Urinary bladder (tissue), 4 donors: ENCODE measurements at places on chromosomes 6 and 20. TPM values are rescaled to one million over a fixed set of nuclear protein-coding genes. Genes with fewer than 3 reads are reported as not detected.

DNA sequence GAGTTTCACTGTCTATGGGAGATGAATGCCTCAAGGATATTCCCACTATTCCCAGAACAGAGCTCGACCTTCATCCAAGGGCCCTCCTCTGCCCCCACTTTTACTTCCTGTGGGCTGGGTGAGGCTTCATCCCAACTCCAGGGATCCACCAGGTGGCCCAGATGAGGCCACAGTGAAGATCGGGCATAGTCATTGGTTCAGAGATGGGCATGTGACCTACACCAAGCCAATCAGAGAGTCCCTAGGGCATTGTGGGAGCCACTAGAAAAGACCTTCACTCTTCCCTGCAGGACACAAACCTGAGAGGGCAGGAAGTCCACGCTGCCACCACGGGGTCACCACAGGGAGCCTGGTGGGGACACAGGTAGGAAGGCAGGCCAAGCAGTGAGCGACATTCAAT, 72.9 kb upstream of the SLC22A16 start:
- no peak for DNase-seq

DNA sequence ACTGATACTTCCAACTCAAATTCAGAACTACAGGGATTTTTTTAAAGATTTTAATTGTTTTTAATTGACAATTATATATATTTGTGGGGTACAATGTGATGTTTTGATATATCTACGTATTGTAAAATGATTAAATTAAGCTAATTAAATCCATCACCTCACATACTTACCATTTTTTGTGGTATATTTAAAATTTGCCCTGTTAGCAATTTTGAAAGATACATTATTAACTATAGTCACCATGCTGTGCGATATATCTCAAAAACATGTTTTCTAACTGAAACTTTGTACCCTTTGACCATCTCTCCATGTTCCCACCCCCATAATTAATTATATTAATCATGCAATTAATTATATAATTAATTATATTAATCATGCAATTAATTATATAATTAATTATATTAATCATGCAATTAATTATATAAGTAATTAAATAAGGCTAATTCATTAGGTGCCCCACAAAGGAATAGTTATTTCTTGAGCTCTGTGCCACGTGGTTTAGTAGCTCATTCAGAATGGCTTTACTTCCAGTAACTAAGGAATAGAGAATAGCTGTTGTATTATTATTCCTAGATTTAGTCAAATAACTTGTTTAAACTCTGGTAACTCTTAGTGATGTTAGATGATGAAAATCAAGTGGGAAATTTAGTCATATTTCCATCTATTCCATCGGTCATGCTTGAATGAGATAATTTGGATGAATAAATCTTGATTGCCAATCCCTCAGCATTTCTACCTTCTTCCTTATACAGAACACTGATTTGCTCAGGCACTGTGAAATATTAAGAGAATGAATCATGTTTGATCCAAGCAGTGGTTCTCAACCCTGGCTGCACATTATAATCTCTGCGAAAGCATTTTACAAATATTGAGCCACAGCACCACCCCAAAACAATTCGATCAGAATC, 25.1 kb downstream of the LOC128125822 start:
- DNase-seq: no peak

TSHZ2 gene
- total RNA-seq: 35.0 TPM

GRCh38 chr6:1099264-1099663, 212.6 kb upstream of the FOXQ1 start:
- DNase-seq: no peak

GRCh38 chr6:129871221-129871620, 10.1 kb upstream of the TMEM244 start:
- DNase-seq: no peak

GRCh38 chr6:137185290-137185689, 11.8 kb upstream of the IL22RA2 start:
- DNase-seq: no peak

DNA sequence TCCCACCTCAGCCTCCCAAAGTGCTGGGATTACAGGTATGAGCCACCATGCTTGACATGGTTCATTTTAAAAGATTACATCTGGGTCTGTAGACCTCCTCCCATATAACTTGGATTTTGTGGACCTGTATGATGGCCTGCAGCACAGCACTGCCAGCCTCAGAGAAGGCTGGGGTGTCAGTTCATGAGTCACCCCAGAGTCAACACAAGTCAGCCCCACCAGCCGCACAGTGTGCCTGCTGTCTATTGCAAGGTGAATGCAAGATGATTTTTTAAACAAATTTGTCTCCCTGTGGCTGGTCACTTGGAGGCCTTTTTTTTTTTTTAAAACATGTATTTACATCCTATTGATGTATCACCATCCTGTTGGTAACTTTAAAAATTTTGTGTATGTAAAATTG, 76.7 kb downstream of the RREB1 start:
- DNase-seq: no peak

GRCh38 chr6:151916680-151917164, 109.2 kb downstream of the ESR1 start:
- no peak for DNase-seq

GTSF1L gene
- total RNA-seq: not detected

SGK2 gene
- 6.2 TPM for total RNA-seq

VSX1 gene
- not detected for total RNA-seq

GRCh38 chr6:125974214-125974866, 12.0 kb upstream of the TRMT11 start:
- no peak for DNase-seq

- no peak for DNase-seq
Observed at GRCh38 chr6:31114541-31114878, at the start of gene PSORS1C1. TSS of gene PSORS1C1 (plus strand) at chr6:31114800. CDS start at chr6:31129633, 14,833 bp downstream.

GRCh38 chr20:62300319-62300718, 2.5 kb upstream of the ADRM1 start:
- DNase-seq: no peak

GRCh38 chr20:34952671-34953070, 2.9 kb downstream of the GSS start:
- DNase-seq: no peak

DNA sequence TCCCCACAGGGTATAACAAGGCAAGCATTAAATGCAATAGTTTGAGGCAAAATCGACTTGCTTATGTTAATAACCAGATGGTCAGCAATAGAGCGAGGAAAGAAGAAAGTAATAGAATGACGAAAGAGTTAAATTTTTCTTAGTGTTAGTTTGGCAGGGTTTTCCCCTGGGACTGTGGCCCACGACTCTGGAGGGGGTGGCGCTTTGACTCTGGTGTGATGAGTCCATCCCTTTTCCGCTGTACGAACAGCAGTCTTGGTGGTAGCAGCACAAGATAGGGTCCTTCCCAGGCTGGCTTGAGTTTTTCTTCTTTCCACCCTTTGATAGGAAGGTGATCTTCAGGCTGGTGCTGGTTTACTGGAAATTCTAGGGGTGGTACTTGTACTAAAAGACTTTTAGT, 69.2 kb upstream of the GMDS start:
- no peak for DNase-seq

DNA sequence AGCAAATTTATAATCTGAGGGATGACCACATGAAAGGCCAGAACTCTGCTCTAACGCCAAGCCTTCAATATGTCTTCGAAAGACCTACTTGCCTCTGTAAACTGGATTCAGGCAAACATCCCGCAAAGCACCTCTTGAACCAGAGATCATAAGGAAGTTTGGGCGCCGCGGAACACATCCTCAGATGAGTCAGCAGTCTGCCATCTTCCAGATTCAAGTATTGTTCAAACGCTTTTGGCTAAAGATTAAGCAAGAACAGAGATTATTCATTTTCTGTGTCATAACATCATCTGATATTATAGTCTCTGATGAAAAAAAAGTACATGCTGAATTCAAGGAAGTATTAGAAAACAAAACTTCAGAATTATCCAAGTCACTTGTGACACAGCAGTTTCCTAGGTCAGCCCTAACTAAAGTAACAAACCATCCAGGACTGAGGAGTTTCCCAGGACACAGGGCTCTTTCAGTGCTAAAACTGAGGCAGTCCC, 20.8 kb downstream of the TBC1D7 start:
- no peak for DNase-seq
